WERI-Rb-1 (cell line): ENCODE measurements at places on chromosomes 4 and X.

GRCh38 chr4:83013902-83014301 lies 3.3 kb upstream of the LIN54 start:
- DNase-seq, result no peak

DNA sequence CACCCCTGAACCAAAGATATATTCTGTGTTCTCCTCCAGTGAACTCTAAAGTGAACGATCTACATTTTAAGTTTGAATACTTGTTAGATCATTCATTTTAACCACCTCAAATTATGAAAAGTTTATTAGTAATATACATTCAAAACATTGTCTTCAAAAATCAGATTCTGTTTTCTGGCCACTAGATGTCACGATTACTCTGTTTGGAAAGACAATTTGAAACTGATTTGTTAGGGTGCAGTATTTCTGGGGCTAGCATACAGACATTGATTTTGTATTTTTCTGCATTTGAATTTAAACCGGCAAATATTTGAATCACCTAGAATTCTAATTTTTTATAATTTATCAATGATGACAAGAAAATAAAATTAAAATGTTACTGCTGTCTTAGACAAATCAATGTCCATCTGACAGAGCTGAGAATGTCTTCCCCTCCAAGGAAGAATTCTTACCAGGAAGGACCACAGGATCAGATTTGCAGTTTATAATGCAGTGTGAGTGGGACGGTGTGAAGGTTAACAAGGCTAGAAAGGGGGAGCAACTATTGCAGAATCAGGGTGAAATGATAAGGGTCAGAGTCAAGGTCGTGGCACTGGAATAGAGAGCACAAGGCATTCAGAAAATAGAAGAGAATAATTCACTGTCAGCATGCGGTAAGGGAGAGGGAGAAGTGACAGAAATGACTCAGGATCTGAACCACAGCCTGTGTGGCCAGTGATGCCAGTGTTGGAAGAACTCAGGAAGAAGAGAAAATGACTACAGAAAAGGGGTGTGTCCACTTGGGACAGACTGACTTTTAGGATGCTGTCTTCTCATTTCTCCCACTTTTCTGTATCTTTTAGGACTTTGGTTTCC lies 91.6 kb downstream of the ANXA10 start:
- DNase-seq, result no peak

DNA sequence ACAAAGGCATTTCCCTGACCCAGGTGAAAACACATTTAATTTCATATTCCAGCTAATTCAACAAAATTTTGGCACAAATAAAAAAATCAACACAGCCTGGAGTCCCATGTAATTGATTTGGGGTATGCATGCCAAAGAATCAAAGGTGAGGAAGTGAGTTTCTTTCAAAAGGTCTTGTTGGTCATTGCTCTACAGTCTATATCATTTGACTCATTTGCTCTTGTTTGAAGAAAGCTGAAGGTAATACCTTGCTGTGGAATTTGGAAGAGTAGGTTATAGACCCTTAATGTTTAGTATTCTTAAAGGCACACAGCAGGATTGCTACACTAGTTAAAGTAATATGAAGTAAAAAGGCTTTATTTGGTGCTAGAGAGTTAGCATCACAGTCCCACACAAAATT lies 25.4 kb downstream of the COL4A6 start:
- no peak for DNase-seq

DNA sequence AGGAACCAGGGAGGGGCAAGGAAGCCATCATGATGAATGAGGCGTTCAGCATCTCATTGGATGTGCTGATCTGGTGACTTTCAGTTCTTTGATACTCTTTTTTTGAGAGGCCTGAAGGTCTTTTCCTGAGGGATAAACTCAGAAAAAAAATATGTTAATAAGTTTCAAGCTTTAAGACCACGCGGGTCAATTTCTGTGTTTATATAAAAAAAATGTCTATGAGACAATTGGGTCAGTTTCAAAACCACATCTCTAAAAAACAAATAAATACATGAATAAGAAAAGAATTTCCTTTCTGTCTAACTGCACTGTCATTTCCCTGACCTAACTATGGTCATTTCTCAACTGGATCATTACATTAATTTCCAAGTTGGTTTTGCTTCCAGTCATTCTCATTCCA lies 62.6 kb downstream of the TRIML1 start:
- no peak for DNase-seq

GRCh38 chr4:61024610-61025009 lies 175.5 kb upstream of the ADGRL3 start:
- no peak for DNase-seq

- DNase-seq, result no peak
Measured at GRCh38 chr4:81799371-81799770, 327.7 kb upstream of the RASGEF1B start.

DNA sequence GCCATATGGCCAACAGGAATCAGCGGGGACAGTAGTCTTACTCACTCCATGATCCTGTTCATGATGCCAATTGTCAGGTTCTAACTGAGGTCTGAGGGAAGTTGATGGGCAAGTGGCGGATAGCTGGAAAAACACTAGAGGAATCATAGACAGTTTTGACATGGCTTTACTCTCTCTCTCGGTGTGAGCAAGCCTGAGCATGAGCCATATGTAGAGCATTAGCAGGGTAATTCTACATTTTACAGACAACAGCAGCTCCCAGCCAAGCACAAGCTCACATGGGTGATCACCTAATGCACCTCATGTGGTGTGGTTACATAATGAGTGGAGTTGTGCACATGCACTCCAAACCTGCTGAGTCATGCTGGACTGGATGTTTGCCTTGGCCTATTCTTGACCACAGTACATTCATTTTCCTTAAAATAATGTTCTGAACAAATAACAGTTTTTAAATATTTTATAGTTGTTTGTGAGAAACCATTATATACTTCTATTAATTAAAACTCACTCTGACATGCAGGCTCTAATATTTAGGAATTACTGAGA lies 429.2 kb downstream of the GPAT3 start:
- no peak for DNase-seq

DNA sequence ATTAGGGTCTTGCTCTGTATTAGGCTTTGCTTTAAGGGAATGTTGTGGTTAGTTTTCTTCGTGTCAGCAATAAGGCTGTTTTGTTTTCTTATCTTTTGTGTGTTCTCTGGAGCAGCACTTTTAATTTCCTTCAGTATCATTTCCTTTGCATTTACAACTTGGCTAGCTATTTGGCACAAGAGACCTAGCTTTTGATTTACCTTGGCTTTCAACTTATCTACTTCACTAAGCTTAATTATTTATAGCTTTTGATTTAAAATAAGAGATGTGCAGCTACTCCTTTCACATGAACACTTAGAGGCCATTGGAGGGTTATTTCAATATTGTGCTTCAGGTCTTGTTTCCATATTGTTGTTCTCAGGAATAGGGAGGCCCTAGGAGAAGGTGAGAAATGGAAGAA lies 68.2 kb downstream of the FAT4 start:
- DNase-seq, result no peak

GRCh38 chr4:79050541-79050880 lies 111.3 kb upstream of the PAQR3 start:
- DNase-seq, result peak; percentile 80

- no peak for DNase-seq
Measured at GRCh38 chr4:99381588-99382175, 29.1 kb upstream of the ADH1C start.

- no peak for DNase-seq
Measured at GRCh38 chr4:115780835-115781234, 667.4 kb upstream of the NDST4 start.

GRCh38 chr4:11730545-11730944 lies 301.9 kb upstream of the HS3ST1 start:
- DNase-seq, result no peak

- no peak for DNase-seq
Measured at GRCh38 chrX:1928805-1929204, 313.9 kb downstream of the ASMT start.

GRCh38 chr4:123163501-123163900 lies 233.1 kb upstream of the SPRY1 start:
- DNase-seq, result no peak

- no peak for DNase-seq
Measured at GRCh38 chr4:154854362-154854761, 73.3 kb downstream of the RBM46 start.

DNA sequence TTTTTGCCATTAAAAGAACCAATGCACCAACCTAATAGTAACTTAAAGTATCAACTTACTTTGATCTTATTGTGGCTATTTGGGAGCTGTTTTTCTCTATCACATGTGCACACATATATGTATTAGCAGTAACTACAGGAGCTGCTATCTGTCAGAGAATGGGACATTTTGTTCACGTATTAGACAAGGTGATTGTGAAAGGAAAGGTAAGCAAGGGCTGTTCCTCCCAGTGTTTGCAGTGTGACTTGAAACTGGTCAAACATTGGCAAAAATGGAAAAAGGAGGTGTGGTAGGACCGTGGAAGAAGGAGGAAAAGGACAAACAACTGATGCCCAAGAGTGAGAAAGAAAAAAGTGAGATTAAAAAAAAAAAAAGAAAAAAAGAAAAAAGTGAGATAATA lies 43.1 kb upstream of the KLHL2 start:
- DNase-seq, result no peak

- DNase-seq, result no peak
Measured at GRCh38 chr4:152515678-152516077, 20.2 kb downstream of the FBXW7 start.

- no peak for DNase-seq
Measured at GRCh38 chrX:115372152-115372551, 82.6 kb downstream of the LUZP4 start.

DNA sequence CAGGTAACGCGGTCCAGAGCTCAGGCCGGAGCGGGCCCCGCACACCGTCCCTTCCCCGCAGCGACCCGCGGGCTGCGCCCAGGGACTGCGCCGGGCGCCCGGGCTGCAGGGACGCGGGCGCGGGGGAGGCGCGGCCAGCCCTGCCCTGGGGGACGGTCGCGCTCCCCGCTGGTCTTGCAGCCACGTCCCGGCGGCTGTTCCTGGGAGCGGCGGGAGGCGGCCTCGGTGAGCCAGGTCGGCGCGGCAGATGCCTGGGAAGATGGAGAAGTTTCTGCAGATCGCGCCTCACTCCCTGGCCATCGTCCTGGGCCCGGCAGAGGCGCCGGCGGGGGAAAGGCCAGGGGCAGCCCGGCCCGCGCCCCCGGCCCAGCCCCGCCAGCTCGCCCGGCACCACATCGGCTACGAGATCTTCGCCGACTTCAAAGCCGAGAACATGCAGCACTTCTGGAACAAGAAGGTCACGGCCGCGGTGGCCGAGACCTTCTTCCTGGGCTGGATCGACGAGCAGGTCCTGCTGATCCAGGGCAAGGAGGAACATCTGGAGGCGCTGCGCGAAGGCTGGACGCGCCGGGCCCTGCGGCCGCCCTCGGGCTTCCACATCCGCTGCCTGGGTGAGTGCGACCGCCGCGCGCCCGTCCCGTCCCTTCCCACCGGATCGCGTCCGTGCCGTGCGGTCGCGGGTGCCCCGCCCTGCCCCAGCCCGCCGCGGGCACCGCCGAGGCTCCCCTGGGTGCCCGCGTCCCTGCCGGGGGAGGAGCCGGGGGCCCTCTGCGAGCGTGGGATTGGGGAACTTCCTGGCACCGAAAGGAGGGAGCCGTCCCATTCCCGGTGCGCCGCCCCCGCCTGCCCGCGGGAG lies 107.4 kb upstream of the STOX2 start:
- DNase-seq, result peak; percentile 71

GRCh38 chr4:1765409-1766072 lies 27.6 kb upstream of the FGFR3 start:
- no peak for DNase-seq

GRCh38 chr4:32140636-32141035 lies 1420.5 kb downstream of the PCDH7 start:
- DNase-seq, result no peak

GRCh38 chr4:73406548-73406875 lies 2.4 kb downstream of the ALB start:
- DNase-seq, result no peak

- DNase-seq, result no peak
Measured at GRCh38 chrX:53715346-53715924, 28.9 kb upstream of the HUWE1 start.

DNA sequence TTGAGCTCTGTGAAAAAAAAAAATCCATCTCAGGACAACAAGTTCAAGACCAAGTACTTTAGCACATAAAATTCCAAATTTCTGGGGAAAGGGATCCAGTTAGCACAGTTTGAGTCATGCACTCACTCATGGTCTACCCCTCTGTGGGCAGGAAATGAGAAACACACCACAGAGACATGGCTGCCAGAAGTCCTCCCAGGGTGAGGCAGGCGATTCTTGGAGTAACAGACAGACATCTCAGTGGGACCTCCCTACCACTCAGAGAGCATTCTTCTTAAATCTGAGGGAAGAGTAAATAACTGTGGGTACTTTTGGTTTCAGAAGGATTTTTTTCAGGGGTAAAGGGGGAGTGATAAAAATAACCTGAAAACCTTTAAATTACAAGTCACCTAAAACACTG lies 14.1 kb downstream of the CXCL1 start:
- no peak for DNase-seq

DNA sequence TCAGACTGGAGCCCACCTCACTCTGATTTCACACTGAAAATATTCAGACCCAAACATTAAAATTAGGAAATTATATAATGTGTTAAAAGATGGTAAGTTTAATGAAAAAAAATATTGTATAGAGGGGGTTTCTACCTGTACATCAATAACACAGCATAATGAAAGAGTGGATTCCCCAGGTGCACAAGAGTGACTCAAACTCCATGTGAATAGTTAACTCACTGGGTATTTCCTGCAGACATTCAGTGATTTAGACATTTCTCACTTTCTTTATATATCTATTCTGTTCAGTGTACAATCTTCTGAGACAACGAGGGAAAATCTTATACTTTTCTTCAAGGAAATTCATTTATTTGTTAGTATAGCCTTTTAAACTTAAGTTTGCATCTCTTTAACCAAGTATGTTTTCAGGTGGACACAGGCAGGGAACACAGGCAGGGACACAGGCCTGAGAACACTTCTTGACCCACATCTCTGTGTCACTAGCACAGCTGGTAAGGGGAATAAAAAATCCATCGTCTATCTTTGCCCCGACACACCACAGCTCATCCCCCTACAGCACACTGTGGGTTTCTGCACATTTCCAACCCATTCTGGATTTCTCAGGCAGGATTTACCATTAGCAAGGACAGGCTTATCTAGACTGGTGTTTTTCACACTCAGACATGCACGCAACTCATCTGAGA lies 525.5 kb upstream of the BOD1L1 start:
- no peak for DNase-seq

DNA sequence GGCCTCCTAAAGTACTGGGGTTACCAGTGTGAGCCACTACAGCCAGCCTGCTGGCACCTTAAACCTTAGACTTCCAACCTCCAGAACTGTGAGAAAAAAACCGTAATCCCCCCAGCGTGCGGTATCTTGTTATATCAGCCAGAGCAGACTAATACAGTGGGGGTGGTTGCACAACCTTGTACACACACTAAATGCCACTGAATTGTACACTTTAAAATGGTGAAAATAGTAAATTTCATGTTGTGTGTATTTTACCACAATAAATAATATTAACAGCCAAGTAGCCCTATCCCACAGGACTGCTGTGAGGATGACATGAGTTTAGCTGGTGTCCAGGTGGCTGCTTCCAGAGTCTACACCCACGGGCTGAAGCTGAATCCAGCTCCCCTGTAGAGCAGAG lies 38.8 kb downstream of the ZBTB49 start:
- DNase-seq, result no peak

- DNase-seq, result no peak
Measured at GRCh38 chr4:169143335-169143734, 127.4 kb downstream of the SH3RF1 start.

GRCh38 chr4:88792268-88792781 lies 94.7 kb upstream of the NAP1L5 start:
- DNase-seq, result no peak
